Effector memory CD8-positive, alpha-beta T cell (primary cell): ENCODE measurements at places on chromosomes 2 and 18.

DNA sequence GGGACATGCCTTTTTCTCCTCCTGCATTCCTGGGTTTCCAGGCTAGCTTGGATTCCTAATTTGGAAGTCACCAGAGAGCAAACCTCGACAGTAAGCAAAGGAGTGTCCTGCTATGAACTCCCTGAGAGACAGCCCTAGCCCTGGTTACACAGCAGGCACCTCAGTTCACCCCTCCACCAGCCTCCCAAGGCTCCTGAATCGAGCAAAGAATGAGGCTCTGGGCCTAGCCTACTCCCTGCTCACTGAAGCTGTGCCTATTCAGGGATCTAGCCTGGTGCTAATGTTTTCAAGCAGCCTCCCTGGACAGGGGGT is 66.7 kb upstream of the RMDN2 start:
- no peak for DNase-seq

GRCh38 chr2:61463769-61464475 is 7.0 kb downstream of the USP34 start:
- no peak for DNase-seq

DNA sequence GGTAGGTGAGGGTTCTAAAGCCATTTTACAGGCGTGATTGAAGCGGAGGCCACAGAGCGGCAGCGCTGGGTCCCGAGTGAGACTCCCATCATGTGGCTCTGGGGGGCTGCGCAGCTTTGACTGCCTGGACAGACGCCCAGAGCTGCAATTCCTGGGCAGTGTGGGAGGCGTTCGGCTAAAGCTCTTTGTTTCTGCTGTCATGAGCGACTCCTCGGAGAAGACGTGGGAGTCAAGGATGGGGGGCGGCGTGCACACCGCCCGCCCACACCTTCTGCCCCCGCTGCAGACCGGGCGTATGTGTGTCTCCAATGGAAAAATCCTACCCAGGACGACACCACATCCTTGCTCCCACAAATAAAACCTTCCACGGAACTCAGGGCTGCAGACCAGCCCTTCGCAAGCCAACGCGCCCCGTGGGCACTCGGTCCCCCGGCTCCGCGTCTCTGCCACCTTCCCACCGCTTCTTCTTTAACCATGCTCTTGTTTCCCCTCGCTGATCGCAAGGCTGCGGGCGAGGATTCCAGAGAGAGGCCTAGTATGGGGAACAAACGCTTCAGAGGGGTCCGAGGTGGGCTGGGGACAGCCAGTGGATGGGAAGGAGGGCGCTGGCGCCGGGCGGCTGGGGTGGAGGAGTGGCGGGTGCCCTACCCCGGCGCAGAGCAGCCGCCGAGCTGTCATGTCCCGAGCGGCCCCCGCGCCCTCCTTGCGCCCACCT is 680 bp upstream of the LBH start:
- DNase-seq: no peak

DNA sequence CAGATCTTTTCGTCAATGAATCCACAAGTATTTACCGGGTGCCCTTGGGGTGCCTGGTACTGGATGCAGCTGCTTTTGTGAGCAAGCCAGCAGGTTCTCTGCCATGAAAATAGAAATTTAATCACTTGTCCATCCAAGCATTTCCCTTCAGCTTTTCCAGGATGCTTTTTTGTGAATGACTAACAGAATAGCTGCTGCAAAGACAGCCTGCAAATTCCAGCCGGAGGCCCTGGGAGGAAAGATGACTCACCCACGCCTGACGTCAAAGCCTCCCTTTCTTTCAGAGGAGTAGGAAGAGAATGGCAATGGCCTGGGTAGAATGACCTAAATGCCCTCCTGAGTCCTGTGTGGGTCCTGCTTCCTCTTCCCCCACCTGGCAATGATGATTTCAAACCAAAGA is 111.9 kb downstream of the AP1S3 start:
- no peak for DNase-seq

DNA sequence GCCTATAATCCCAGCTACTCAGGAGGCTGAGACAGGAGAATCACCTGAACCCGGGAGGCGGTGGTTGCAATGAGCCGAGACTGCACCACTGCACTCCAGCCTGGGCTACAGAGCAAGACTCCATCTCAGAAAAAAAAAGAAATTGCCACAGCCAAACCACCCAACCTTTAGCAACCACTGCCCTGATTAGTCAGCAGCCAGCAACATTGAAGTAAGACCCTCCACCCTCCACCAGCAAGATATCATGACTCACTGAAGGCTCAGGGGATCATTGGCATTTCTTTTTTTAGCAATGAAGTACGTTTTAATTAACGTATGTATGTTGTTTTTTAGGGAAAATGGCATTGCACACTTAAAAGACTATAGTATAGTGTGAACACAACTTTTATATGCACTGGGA is 349.1 kb upstream of the ACVR2A start:
- no peak for DNase-seq

DNA sequence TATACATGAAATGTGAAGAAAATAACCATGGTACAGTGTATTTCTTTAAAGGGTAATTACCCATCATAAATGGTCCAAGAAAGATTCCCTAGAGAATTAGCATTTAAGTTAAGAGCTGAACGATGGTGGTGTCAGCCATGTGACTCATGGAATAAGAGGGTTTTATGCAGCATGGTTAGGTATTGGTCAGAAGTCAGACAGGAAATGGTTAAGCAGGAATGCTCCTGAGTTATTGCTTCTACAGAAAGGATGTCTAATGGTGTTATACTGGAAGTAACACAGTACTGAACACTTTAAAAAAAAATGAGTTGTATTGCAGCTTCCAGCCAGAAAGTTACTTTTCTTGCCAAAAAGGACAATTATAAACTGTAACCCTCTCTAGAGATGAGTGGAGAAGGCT is 72.7 kb upstream of the UBE2E3 start:
- no peak for DNase-seq

- no peak for DNase-seq
Measured at GRCh38 chr2:196697825-196698224, 58.3 kb downstream of the CCDC150 start.

DNA sequence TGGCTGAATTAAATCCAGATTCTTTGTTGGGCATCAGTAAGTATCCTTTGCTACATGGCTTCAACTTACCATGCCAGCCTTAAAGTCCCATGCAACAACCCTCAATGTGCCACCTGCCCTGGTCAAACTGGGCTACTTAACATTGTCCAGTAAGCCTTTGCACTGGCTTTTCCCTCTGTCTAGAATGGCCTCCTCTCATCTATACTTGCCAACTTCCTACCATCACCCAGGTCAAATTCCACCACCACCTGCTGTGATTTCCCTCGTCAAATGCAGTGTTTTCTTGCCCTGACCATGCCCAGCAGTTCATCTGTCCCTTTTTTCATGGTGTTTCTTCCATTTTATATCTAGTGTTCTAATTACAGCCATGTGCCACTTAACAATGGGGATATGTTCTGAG is 5.7 kb downstream of the KLHL23 start:
- no peak for DNase-seq

DNA sequence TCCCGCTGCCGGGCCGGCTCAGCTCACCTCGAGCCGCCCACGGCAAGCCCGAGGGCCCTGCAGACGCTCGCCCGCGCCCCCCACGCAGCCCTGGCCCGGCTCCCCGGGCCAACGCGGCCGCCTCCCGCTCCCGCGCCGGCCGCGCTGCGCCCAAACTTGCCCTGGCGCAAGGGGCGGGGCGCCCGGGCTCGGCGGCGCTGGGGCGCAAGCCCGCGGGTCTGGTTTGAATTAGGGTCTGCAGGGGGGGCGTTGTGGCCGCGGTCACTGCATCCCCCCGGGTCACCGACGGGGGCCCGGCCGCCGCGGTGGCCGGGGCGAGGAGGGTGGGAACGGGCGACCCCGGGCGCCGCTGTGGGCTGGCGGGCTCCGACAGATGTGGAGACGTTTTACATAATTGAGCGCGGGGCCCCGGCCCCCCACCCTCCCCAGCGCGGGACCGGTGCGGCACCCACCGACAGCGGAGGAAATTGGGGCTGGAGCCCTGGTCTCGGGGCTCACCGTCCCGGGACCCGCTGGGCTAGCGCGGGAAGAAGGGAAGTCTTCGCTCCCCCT is 690 bp downstream of the SDC1 start:
- DNase-seq: no peak

- DNase-seq: no peak
Measured at GRCh38 chr2:240400371-240401161, 34.9 kb upstream of the GPC1 start.

- DNase-seq: no peak
Measured at GRCh38 chr2:224389317-224389716, 12.6 kb downstream of the FAM124B start.

DNA sequence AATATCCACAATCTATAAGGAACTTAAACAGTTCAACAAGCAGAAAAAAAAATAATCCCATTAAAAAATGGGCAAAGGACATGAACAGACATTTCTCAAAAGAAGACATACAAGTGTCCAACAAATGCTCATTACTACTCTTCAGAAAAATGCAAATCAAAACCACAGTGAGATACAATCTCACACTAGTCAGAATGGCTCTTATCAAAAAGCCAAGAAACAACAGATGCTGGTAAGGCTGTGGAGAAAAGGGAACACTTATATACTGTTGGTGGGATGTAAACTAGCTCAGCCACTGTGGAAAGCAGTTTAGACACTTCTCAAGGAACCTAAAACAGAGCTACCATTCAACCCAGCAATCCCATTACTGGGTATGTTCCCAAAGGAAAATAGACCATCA is 7.2 kb upstream of the CRYGB start:
- no peak for DNase-seq

DNA sequence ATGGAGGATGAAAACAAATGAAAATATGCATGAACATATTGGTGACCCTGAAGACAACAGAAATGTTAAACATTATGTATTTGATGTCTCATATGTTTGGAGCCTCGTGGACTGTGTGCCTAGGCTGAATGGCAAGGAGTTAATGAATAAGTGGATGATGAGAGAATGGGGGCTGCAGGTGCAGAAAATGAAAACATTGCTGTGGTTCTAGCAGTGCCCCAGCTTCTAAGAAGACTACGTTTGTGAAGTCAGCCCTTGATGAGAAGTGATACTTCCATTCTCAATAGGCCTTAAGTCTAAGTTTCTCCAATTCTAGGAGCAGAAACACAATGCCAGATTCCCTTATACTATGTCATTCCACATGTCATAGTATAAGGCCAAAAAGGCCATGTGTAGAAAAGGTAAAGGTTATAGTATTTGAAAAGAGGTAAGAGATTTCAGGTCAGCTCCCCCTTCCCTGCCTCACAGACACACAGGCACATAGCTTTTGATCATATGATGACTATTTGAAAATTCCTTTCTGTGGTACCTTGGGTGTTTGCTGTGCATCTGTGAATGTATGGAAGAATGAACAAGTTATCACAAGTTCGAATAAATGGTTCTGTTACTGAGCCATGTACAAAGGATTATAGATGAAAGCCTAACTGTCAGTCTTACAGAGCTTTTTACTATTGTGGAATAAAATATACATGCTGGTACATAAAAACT is 280.8 kb downstream of the SETBP1 start:
- no peak for DNase-seq
